ENCODE measurements at places on chromosomes 5 and 9.

GRCh38 chr9:89839952-89840351 lies 235.1 kb downstream of the GADD45G start:
- no peak for DNase-seq

GRCh38 chr9:91106415-91107081 lies 255.2 kb downstream of the AUH start:
- DNase-seq: no peak

- DNase-seq: peak; percentile 59
Observed at GRCh38 chr9:31542384-31543055, 841.9 kb upstream of the ACO1 start.

DNA sequence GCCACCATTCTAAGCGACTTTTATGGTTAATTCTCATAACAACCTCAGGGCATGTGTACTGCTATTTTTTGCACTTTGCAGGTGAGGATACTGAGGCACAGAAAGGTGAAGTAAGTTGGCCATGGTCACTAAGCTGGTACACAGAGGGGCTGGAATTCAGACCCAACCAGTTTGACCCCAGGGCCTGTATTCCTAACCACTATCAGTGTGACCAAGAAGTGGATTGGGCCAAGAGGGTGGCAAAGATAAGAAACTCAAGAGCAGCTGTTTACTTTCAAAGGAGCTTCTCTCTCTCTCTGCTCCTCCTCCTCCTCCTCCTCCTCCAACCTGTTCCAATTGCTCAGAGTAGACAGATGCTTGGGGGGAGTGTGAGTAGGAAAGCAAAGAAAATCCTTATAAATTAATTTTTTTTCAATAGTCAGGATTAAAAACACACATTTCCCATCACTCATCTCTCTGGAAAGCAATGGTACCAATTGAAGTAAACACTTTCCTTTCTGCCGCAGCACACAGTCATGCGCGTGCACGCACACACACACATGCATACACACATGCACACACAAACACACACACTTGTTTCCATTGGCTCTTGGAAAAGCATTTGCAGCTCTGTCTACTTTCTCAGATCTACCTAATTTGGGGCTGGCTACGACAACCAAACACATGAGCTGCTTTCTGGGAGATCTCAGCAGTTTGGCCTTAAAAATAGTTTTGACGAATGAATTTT lies 736.7 kb upstream of the WWC1 start:
- no peak for DNase-seq

- DNase-seq: no peak
Observed at GRCh38 chr5:27548484-27548883, 510.1 kb upstream of the CDH9 start.

- no peak for DNase-seq
Observed at GRCh38 chr5:172680921-172681320, 39.9 kb downstream of the NEURL1B start.

DNA sequence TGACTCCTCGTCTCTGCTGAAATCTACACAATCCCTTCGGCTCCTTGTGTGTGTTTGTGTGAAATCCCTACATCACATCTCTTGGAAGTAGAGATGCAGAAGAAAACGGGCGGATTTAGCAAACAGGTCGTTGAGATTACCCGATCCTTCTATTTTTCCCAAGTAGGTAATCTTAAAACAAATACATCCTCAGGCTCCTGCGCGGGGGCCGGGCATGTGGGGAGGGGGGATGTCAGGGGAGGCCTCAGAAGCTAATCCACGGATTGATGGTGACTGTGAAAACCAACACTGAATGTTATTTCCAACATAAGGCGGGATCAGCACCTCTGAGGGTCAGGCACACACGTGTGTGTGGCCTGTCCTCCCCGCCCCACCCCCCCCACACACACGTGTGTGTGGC lies 137.8 kb downstream of the ROR2 start:
- no peak for DNase-seq

DNA sequence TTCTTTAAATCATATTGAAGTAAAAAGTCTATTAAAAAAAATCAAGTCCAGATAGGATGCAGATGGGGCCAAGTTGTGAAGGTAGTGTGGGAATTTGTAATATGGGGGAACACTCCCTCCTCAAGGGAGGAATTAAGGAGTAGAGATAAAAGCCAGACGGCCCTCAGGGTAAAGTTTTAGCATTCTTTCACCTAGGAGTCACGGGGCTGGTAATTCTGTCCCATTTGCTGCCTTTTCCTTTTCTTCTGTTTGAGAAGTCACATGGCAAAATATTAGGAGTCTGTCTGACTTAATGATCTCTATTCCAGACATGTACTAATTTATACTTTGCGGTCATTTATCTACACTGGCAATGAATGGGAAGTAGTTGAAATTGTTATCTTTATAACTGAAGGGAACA lies 61.9 kb downstream of the SNX24 start:
- peak; percentile 29 for DNase-seq

GRCh38 chr9:136544964-136545691 lies 720 bp downstream of the NOTCH1 start:
- no peak for DNase-seq

GRCh38 chr9:135813671-135814290 lies 93.6 kb downstream of the CAMSAP1 start:
- DNase-seq: no peak

DNA sequence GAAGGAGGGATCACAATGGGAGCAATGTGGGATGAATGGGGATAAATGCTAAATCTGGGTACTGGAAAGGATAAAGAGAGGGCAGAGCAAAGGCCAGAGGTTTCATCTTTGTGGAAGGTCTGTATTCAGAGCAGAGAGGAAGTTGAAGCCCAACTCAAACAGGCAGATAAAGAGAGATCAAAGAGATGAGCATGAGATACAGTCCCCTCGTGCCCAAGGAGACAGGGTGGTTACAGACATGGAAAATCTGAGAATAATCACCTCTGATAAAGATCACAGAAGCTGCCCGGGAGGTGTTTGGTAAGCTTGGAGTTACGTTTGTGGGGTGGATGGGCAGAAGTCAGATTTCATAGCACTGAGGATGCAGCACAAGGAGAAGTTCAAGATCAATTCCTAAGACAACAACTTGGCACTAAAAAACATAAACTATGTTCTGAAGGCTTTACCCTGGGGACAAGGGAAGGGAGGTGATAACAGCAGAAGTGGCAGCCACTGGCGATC lies 459 bp upstream of the ERAP2 start:
- no peak for DNase-seq

- no peak for DNase-seq
Observed at GRCh38 chr9:35615981-35616680, 2.1 kb downstream of the CD72 start.

DNA sequence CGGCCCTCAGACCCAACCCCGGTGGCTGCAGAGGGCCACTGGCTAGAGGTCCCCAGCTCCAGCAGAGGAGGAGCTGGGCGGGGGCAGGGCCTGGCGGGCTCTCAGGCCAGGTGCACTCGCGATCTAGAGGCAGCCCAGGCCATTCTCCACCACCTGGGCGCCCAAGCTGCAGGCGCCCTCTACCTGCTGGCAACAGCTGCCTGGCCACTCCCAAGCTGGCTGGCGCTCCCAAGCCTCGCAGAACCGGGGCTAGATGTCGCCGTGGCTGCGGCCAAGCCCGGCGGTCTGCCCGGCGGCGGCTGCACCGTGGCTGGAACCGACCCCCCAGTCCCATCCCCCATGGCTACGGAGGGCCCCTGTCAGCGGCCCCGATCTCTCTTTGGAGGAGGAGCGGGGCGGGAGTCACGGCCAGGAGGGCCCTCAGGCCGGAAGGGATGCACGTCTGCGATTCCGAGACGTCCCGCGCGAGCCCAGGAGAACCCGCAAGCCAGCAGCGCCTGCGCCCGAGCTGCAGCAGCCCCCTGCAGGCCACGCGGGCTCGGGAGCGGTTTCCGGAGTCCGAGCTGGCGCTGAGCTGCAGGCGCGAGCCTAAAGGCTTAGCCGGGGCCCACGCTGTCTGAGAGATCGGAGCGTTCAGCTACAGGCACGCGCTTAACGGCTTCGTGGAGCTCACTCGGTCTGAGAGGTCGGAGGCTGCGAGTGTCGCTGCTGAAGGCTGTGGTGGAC lies 44.3 kb upstream of the BICD2 start:
- DNase-seq: peak; percentile 66

DNA sequence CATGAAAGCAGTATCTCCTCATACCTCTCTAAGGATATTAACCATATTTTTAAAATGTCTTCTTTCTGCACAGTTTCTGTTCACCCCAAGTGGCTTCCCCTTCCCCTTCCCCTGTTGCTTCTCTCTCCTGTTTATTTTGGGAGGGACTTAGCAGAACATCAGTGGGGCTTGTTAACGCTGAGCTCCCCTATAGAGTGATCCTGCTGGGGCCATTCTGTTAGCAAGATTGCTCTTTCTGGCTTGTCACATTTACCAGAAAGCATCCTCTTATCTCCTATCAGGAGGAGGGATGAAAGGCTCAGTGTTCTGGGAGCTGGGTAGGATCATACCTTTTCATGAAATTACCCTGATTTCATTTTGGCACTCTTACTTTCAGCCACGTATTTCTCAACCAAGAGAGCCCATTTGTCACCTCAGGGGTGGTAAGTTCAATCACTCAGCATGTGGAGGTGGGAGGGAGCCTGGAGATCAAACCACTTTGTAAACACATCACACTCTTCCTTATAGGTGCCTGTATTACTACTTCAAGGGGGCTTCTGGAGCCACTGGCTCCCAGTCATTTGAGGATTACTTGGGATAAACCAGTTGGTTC lies 16.7 kb downstream of the NXNL2 start:
- DNase-seq: no peak
